ENCODE measurements at places on chromosomes 13 and 19.

DNA sequence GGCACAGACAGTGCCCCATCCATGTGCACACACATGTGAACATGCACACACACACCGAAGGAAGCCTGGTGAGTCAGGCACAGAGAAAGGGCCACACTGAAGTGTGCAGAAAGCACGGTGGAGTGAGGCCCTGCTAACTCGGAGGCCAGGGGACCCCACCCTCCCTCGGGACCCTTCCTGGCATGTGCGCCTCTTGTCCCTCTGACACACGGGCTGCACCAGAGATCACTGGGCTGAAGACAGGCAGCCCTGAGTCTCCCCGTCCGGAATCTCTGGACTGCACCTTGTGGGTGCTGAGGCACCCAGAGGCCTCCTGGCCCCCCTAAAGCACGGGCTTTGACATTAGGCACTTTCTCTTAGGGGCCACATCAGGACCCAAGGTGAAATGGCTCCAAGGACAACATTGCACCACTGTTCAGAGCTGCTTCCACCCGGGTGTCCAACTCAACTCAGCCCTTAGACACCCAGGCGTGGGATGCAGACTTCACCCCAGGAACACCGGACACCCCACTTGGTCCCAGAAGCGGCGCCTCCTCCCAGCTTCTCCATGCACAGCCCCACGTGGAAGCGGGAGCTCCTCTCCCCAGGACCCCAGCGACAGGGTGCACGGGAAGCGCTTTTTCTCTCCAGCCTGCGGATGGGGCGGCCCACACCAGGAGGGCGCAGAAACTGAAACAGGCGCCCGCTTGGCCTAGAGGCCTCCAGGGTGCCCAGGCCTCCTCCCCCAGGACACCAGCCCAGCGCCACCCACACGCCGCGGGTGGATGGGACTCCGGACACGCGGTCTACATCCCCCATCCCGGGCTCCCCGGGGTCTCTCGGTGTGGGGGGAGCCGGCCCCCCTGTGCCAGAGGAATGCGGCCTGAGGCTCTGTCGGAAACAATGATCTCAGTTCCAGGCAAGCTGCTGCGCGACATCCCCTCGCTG is 90.2 kb downstream of the SPACA7 start:
- DNase-seq = no peak

DNA sequence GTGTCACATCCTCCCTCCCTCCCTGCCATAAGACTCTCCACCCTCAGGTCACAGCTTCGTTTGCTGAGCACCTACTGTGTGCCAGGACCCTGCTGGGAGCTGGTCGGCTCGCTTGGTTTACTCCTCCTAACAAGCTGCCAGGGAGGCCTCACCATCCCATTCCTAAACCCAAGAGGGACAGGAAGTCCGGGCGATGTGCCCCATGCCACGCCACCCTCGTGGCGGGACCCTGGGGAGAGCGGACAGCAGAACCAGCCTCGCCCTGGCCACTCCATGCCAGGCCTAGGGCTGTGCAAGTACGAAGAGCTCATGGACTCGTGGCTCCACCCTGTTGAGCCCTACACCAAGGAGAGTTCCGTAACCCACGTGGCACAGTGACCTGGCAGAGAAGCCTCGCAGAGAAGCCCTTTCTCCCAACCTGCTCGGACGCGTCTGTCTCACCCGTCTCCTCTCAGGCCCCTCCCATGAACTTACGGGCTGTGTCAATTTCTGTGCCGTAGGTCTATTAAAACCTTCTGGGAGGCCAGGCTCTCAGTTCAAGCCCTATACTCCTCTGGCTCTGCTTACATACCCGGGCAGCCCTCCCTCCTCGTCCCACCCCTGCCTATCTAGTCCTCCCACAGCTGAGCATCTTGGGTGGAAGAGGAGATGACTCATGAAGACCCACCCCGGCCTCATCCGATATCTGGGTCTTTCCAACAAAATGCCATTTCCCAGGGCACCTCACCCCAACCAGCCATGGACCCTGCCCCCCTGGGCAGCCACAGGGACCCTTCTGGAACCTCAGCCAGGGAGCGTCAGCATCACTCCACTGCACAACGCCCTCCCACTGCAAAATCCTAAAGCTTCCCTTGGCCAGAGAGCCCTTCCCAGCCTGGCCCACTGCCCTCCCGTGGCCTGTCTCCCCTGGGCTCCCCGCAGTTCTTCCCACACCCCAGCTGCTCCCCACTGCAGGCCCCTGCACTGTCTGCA is 2.6 kb downstream of the UBXN6 start:
- DNase-seq = no peak

- DNase-seq = no peak
Measured at GRCh38 chr13:22061371-22061805, 390.5 kb downstream of the FGF9 start.

- no peak for DNase-seq
Measured at GRCh38 chr13:111866731-111867245, 200.2 kb upstream of the SOX1 start.

- no peak for DNase-seq
Measured at GRCh38 chr19:6710273-6711077, 10.0 kb downstream of the C3 start.

DNA sequence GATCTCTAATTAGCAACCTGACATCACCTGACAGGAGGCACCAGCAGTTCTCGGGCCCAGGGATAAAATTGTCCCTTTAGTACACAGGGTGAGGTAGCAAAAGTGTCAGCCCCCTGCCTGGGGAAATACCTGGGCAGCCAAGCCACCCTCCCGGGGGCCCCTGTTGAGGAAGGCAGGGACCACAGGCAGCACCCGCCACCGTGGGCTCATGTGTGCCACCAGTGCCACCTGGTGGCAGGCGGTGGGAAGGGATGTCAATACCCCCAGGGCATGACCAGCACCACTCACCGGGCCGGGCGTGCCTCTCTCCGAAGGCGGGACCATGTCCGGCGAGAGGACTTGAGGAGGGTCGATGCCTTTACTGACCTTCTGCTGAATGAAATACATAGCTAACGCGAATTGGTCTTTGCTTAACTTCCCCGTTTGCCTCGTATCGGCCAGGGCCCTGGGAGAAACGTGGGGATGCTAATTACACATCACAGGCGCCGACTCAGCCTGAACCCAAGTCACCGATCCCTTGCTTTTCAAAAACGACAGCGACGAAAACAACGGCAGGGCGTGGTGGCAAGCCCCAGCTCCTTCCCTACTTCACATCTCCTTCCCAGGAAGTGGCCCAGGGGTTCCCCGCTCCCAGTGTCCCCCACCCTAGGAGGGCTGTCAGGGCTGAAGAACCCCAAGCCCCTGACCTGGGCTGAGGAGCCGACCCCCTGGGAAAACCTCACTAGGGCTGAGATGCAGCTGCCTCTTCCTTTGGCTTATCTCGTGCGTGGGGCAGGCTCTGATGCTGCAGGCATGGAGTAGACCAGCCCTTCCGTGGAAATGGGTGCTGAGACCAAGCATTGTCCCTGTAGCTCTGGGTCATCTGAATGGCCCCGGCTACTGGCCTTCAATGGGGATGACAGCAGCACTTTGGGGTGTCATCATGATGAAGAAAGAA is 53.8 kb downstream of the EPS15L1 start:
- peak; percentile 48 for DNase-seq

- DNase-seq = no peak
Measured at GRCh38 chr13:76764916-76765315, 121.3 kb downstream of the KCTD12 start.

DNA sequence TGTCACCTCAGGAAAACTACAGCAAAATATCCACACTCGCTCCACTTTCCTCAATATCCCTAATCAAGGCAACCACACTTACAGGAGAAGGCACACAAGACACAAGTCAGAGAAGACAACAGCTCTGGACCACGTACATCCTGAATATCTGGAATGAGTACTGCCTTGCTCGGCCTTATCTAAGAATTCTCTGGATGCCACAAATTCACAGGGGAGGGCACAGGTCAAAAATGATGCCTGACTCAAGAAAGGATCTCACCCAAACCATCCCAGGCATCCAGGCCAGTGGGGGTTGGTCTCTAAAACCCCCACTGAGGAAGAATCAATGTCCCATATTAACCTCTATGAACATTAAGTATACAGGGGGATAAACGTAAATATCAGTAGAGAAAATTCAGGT is 29.9 kb downstream of the ATP7B start:
- no peak for DNase-seq

DNA sequence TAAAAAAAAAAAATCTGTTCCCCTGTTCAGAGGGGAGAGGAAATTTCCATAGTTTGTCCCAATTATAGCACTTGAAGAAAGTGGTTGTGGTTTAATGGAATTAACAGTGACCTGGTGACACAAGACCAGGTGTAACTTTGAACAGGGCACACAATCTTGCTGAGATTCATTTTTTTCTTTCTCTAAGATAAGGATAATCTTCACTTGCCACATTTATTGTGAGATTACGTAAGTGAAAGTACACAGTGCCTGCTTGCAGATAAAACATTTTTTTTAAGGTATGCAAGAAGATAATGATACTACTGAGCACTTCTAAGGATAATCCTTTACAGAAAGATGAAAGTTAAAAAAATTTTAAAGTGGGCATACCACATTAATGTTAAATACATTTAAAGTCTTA is 448.1 kb downstream of the DIAPH3 start:
- no peak for DNase-seq

DNA sequence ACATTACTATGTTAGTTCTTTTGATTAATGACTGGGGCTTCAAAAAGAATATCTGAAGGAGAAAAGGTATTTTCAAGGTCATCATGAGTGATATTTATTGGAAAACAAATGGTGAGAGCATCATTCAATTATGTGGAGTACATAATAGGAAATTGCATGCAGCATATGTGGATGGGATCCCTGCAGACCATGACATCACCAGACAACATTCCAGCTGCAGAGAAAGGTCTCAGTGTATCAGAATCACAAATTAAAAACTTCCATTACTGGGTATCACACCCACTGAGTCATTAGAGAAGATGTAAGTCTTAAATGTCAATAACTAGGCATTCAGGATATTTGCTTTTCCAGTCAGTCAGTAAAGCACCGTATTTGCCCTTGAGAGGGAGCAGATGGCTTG is 574.4 kb upstream of the SLC10A2 start:
- DNase-seq = no peak

DNA sequence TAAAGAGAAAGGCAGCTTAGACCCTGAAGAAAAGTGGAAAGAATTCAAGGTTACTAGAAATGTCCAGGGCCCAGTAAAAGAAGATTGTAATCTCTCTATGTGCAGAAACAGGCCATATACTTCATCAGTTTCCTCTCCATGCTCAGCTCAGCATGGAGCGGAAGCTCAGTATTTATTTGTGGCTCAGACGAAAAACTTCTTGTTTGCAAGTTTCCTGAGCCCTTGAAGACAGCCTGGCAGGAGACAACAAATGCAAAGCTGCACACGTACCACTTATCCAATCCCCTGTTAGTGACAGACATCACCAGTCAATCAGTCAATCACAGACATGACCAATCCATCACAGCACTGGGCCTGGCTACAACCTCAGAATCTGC is 8.1 kb upstream of the KLF2 start:
- no peak for DNase-seq

DNA sequence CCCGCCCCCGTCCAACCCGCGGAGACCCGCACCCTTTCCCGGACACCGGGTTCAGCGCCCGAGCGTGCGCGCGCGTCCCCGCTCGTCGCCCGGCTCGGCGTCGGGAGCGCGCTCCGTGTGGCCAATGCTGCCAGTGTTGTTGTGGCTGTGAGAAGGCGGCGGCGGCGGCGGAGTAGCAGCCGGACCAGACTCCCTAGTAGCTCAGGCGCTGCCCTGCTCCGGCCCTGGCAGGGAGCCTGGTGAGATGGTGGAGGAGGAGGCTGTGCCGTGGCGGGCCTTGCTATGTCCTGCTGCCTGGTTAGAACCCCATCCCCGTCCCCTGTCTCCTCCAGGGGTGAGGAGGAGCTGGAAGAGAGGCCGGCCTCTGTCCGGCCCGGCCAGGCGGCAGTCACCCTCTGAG is 553.2 kb downstream of the TUBA3C start:
- no peak for DNase-seq

- no peak for DNase-seq
Measured at GRCh38 chr19:16185768-16186123, 536 bp downstream of the FAM32A start.

- no peak for DNase-seq
Measured at GRCh38 chr19:19269952-19270694, 3.0 kb downstream of the TM6SF2 start.

GRCh38 chr19:45780146-45780447 is 2.2 kb downstream of the DMPK start:
- DNase-seq = no peak

DNA sequence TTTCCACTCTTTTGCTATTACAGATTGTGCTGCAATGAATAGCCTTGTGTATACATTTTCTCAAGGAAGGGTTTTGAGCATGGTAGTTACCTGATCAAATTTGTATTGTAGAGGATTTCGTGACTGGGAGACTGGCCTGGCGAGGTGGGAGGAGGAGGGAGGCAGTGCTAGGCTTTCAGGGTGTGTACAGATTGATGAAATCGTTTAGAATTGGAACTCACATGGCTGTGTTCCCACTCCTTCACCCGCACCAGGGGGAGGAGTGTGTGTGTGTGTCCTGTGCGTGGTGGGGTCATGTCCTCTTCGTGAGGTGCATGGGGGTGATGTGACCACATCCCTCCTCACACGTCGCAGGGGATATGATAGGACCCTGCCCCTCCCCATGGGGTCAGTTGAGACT is 8.3 kb downstream of the PGLYRP1 start:
- no peak for DNase-seq

GRCh38 chr13:95641291-95642027 is 3.0 kb downstream of the DZIP1 start:
- peak; percentile 6 for DNase-seq

Data from amygdala (tissue), 56 donors.